T-helper 2 cell (primary cell): ENCODE measurements at places on chromosomes 12 and 14.

DNA sequence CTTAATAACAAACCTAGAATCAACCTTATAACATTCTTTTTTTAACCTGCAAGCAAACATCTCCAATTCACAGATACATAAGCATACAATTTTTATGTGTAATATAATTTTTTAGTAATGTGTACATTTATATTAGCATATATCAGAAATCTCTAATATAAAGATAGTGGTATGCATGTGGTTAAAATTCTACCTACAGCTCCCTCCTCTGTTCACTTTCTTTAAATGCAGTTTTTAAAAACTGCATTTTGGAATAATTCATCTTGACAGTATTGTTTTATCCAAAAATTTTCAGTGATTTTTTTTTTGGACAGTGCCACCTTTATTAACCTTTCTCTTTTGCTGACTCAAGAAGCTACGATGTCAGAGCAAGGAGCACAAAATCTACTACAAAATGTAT, 13.2 kb upstream of the RXYLT1 start:
- DNase-seq, result no peak

GRCh38 chr12:114691763-114692185, 7.8 kb upstream of the TBX3 start:
- no peak for DNase-seq

GRCh38 chr12:5072311-5072710, 28.6 kb downstream of the KCNA5 start:
- DNase-seq, result no peak

- no peak for DNase-seq
Measured at GRCh38 chr12:120951-121350, 54.4 kb downstream of the IQSEC3 start.

GRCh38 chr12:100450735-100451134, 22.9 kb upstream of the NR1H4 start:
- DNase-seq, result no peak

DNA sequence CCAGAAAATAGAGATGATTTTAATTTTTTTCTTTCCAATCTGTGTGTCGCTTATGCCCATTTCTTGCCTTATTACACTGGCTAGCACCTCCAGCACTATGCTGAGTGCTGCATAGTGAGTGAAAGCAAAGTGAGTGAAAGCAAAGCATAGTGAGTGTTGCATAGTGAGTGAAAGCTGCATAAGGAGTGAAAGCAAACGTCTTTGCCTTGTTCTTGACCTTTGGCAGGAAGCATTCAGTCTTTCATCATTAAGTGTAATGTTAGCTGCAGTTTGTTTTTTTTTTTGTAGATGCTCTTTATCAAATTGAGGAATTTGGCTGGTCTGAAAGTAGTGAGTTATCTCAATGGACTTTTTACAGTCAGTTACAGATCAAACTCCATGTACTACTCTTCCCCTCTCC, 6.9 kb upstream of the CORO1C start:
- DNase-seq, result no peak

GRCh38 chr12:126430921-126431320, 1365.7 kb downstream of the AACS start:
- no peak for DNase-seq

- DNase-seq, result no peak
Measured at GRCh38 chr12:131948166-131948712, 1.5 kb upstream of the EP400 start.

DNA sequence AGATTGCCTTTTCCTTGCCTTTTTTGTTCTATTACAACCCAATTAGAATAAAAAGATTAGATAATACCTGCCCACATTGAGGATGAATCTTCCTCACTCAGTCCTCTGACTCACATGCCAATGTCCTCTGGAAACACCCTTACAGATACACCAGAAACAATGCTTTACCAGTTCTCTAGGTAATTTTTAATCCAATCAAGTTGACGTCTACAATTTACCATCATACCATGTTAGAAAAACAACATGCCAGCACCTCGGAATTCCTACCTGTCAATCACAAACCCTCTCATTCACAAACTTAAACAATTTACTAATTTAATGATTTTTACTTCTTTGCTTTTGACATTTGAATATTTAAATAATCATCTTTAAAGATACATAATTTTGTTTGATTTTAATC, 953.8 kb downstream of the TRHDE start:
- no peak for DNase-seq

- no peak for DNase-seq
Measured at GRCh38 chr14:31239741-31240140, 32.1 kb upstream of the HECTD1 start.

DNA sequence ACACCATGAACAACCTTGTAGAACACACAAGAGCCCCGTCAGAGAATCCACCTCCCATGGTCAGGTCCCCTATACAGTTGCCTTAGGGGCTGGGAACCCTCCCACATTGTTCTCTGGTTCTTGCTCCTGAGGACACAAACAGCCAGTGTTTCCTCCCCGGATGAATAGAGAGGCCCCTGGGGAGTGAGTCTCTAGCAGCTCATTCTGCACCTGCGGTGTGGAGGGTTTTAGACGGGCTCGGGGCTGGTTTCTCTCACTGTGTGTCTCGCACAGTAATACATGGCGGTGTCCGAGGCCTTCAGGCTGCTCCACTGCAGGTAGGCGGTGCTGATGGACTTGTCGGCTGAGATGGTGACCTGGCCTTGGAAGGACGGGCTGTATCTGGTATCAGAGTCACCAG, 1052.1 kb downstream of the TMEM121 start:
- DNase-seq, result no peak

GRCh38 chr14:99195602-99196309, 76.2 kb downstream of the BCL11B start:
- no peak for DNase-seq
